ENCODE measurements at places on chromosomes 12 and 14.

- H3K4me3 ChIP-seq = no peak overlapping the region
- no peaks in the 10 kb centered on the region for H3K27me3 ChIP-seq
- no peak for DNase-seq
- no peak overlapping the region for H3K27ac ChIP-seq
Observed at GRCh38 chr12:83343767-83344166, 657.1 kb downstream of the TMTC2 start.

DNA sequence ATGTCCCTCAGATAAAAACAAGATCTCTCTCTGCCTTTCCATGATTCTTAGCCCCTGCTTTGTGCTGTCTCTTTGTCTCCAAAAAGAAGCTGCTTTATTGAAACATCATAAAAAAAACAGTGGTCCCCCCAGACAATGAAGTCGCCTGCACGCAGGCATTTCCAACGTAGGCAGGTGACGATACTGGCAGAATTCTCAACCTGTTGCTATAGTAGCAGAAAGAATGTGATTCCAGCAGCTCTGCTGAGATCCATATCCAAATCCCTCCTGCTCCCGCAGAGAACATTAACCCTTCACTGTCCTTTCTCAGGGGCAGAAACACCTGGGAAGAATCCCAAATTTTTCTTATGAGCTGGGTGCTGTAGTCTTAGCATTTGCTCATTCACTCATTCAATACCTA, 84.8 kb downstream of the STON2 start:
- H3K36me3 ChIP-seq = no peaks in the 10 kb centered on the region
- no peak for DNase-seq
- H3K4me1 ChIP-seq = peaks cover 6% of the 10 kb centered on the region
- H3K27ac ChIP-seq = no peak overlapping the region
- no peaks in the 10 kb centered on the region for H3K27me3 ChIP-seq
- no peak overlapping the region for H3K4me3 ChIP-seq

GRCh38 chr14:64760146-64760755, 56.0 kb downstream of the PLEKHG3 start:
- no peak overlapping the region for H3K4me3 ChIP-seq
- peaks cover 87% of the 10 kb centered on the region for H3K4me1 ChIP-seq
- DNase-seq = peak; percentile 48
- no peaks in the 10 kb centered on the region for H3K27me3 ChIP-seq
- H3K27ac ChIP-seq = no peak overlapping the region

GRCh38 chr14:72535485-72535884, 358.4 kb downstream of the DPF3 start:
- H3K36me3 ChIP-seq = no peaks in the 10 kb centered on the region
- no peak overlapping the region for H3K27ac ChIP-seq
- no peaks in the 10 kb centered on the region for H3K27me3 ChIP-seq
- H3K4me3 ChIP-seq = no peak overlapping the region

GRCh38 chr12:27456618-27457017, 10.1 kb downstream of the SMCO2 start:
- H3K36me3 ChIP-seq = no peaks in the 10 kb centered on the region
- no peak for DNase-seq
- no peaks in the 10 kb centered on the region for H3K4me1 ChIP-seq
- H3K4me3 ChIP-seq = no peak overlapping the region

DNA sequence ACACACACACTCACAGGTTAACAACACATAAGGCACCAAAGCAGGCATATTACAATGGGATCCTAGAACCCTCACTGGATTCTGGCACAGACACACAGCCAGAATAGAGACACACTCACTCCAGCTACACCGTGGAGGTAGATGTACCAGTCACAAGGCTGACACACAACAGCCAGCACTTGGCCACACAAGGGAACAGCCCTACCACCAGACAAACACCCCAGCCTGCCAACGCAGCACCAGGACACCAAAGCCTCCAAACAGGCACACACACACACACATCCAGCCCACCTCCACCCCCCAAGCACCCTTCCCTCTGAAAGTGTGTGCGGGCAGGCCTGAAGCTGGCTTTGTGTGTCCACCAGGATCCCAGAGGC, 10.9 kb upstream of the ITGB7 start:
- peaks cover 45% of the 10 kb centered on the region for H3K4me1 ChIP-seq
- no peak for DNase-seq
- H3K27me3 ChIP-seq = no peaks in the 10 kb centered on the region
- H3K4me3 ChIP-seq = no peak overlapping the region

All from large intestine (tissue), 12 donors.